CD4-positive, alpha-beta T cell treated with Interleukin-1 beta for 1 hour (primary cell): ENCODE measurements at places on chromosomes 2 and 18.

- peak; percentile 59 for DNase-seq
Measured at GRCh38 chr2:64988420-64989125, 626 bp upstream of the SLC1A4 start.

GRCh38 chr2:70336552-70336951 is 34.7 kb upstream of the FAM136A start:
- DNase-seq = no peak

GRCh38 chr2:98372579-98372978 is 26.3 kb downstream of the CNGA3 start:
- DNase-seq = no peak

GRCh38 chr2:121093692-121094091 is 191.3 kb downstream of the TFCP2L1 start:
- DNase-seq = no peak

DNA sequence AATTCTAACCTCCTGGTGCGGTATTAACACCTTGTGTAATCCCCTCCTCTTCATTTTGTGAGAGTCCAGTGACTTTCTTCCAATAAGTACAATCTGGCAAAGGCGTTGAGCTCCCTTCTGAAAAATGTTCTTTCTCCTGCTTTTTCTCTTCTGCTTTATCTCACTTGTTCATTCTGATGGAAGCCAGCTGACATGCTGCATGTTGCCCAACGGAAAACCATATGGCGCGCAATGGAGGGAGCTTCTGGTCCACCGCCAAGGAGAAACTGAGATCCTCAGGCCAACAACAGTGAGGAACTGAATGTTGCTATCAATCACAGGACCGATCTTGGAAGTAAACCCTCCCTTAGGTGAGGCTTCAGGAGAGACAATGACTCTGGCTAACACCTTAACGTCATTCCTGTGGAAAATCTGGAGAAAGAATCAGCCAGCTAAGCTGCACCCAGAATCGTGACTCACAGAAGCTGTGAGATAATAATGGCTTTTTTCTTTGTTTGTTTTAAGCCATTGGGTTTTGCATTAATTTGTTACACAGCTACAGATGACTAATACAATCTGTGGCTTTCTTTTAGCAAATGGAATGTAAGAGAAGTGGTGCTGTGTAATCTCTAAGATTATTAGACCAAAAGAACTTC is 1323.9 kb upstream of the DDX18 start:
- DNase-seq = no peak

DNA sequence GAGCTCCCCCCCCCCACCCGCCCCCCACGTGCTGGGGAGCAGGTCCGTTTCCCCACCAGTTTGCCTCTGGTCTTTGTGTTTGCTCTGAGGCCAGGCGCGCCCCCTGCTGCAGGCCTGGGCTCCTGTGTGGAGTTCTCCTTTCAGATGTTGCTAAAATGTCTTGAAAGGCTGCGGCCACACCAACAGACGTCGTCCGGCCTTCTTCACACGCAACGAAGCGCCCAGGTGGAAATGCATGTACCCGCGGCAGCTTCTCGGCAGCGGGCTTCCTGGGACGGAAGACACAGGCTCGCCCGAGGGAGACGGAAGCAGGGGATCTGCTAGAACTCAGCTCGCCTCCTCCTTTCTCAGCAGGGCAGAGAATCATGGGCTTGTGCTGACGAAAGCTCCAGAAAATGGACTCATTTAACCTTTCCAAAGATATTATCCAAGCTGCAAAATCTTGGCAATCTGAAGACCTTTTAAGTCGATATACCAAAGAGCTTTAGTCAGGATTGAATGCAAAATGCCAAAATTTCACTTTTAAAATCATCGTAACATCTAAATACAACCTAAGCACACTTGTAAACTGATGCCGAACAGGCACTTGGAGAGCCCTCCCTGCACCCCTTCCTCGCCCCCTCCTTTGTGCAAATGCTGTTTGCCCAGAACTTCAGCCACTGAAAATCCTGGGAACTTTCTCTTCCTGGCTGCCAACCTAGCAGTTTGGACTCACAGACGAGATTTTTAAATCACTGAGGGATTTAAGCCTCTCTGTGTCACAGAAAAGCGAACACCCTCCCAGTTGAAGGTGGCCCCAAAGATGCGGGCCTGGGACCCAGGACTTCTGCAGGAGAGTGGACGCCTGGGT is 125.5 kb upstream of the ZNF516 start:
- DNase-seq = peak; percentile 21

DNA sequence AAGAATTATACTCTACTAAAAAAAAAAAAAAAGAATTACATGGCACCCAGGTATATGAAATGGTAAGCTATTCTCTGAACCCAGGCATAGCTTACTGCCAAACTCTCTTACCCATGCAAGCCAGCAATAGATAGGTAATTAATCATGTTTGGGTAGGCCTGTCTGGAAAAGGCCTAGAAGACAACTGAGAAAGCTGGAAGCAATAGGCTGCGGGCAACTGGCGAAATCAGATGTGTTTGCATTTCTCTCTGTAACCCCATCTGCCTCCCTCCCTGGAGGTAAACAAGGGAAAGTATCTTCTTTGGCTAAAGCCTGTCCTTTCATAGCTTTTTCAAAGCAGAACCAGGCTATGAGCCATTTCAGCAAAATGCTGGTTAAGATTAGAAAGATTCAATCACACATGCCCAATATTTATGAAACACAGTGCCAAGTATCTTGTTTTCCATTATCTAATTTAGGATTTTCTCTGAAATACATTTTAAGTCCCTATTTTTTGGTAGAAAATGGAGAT is 934.8 kb upstream of the DDX18 start:
- DNase-seq = no peak

GRCh38 chr2:70010576-70011111 is 49.2 kb upstream of the ASPRV1 start:
- DNase-seq = no peak

DNA sequence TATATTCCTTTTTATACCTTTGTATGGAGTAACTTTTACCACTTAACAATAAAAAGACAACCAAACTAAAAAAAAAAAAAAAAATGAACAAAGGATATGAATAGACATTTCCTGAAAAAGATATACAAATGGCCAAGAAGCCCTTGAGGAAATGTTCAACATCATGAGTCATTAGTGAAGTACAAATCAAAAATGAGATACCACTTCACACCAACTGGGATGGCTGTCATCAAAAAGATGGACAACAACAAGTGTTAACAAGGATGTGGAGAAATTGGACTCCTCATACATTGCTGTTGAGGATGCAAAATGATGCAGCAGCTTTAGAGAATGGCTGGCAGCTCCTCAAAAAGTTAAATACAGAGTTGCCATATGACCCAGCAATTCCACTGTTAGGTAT is 22.6 kb upstream of the SCYGR2 start:
- DNase-seq = no peak

DNA sequence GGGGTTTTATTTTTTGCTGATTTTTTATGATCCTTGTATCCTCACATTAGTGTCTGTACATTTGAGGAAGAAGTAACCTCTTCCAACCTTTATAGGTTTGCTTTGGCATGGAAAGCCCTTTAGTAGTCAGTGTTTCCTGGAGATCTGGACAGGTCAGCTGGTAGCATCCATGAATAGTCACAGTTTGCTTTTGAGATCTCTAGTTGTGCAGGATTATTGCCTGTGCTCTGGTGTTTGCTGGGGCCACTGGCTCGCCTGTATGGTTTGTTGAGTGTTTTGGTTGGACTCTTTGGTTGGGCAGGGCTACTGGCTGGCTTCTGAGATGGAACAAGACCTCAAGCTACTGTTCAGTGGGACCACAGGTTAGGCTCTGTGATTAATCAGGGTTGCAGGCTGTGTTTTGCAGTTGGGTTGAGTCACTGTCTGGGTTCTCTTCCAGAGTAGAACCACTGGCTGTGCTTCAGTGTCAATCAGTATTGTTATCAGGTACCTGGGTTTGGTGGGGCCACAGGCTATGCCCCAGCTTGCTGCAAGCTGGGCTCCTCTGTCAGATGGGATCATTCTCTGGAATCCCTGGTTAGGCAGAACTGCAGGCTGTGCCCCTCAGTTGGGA is 20.0 kb downstream of the SP140L start:
- DNase-seq = no peak

- DNase-seq = peak; percentile 82
Measured at GRCh38 chr2:43225788-43226557, 433 bp downstream of the ZFP36L2 start.
